ENCODE measurements at places on chromosomes 12 and 14. TPM values are rescaled to one million over a fixed set of nuclear protein-coding genes. Genes with fewer than 3 reads are reported as not detected.

The IL22 gene
- not detected for total RNA-seq

The FIGNL2 gene
- total RNA-seq, result 2.1 TPM

DNA sequence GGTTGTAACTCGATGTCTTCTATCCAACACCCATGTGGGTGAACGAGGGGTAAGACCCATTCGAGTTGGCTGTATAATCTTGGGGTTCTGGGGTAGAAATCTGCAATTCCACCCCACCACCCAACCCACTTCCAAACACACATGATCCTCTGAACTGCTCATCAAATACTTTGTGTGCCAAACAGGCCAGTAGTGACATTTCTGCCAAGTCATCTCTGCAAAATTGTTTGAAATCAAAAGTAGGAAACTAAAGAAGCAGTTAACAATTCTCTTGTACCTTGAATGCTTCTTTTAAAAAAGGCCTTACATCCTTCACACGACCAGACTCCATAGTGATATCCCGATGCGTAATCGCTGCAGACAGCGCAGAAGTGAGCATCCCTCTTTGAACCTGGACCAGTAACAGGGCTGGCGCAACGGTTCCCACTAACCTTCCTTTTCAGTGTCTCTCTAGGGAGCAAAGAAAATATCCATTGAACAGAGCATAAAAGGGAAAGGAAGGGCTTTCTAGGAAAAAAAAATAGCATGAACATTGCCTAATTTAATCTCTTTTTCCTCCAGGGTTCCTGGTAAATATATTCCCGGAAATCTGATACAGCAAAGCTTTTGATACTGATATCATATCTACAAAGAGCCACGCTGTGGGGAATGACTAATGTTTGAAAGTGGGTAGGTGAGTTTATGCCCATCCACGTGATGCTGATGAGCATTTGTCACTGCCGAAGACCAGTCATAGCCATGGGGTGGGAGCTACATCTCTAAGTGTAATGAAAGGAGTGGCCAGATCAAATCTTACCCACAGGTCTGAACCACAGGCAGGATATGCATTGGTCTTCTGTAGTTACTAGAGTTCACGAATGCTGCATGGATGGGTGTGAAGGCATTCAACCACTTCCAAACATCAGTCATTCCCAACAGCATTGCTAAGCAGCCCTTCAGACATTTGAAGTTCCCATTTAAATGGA, 14.2 kb downstream of the ESR2 start:
- no peak for DNase-seq
- no peaks in the 10 kb centered on the region for H3K27me3 ChIP-seq
- no peaks in the 10 kb centered on the region for H3K4me1 ChIP-seq
- H3K27ac ChIP-seq, result no peak overlapping the region

DNA sequence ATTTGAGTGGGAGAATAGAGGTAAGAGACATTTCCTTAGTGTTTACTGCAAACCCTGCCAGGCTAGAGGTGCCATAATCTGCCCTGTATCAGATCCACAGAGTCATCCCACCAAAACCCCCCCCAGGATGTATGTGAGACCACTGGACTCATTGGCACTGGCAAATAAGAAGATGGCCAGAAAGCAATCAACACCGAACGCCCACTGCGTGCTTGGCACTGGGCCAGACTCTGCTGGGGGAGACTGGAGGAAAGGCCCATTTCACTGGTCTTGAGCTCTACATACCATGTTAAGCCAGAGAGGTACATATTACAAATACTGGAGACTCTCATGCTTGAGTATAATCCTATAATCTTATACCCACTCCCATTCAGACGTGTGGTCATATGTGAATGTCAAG, 44.0 kb downstream of the SMUG1 start:
- peaks cover 20% of the 10 kb centered on the region for H3K4me1 ChIP-seq
- H3K4me3 ChIP-seq, result no peak overlapping the region
- H3K27ac ChIP-seq, result no peak overlapping the region
- H3K27me3 ChIP-seq, result no peaks in the 10 kb centered on the region
- H3K36me3 ChIP-seq, result no peaks in the 10 kb centered on the region

Measured in hepatocyte (in vitro differentiated cells).